CD4-positive, alpha-beta T cell treated with Interleukin-17A for 1 hour (primary cell): ENCODE measurements at places on chromosomes 4 and X.
A peak's percentile ranks its signal among the peaks of the same experiment; 100 is the strongest.

GRCh38 chrX:155766321-155766720 is 114.8 kb upstream of the VAMP7 start:
- DNase-seq: no peak

- no peak for DNase-seq
These were observed 166.6 kb downstream of the DKK2 start for GRCh38 chr4:106869551-106869950.

DNA sequence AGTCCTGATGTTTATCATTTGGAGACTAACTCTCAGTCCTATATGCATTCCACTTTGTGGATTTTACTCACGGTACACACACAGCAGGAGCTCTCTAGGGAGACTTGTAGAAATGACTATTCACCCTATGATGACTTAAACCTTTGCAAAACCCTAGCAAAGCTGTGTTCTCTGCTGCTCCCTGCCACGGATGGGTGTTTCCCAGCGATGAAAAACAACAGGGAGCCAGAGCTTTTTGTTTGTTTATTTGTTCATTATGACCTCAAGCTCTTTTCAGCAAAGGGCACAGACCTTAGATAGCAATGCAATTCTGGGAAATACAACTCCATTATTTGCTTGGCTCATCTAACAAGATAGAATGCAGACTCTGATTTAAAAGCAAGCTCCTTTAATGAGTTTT is 156.6 kb downstream of the GRIA3 start:
- no peak for DNase-seq

- DNase-seq: no peak
These were observed 234.0 kb upstream of the VCX3A start for GRCh38 chrX:6768881-6769280.

- DNase-seq: no peak
These were observed 254.0 kb downstream of the SNCA start for GRCh38 chr4:89582756-89583505.

- no peak for DNase-seq
These were observed 158.4 kb downstream of the DCLK2 start for GRCh38 chr4:150236626-150237025.

DNA sequence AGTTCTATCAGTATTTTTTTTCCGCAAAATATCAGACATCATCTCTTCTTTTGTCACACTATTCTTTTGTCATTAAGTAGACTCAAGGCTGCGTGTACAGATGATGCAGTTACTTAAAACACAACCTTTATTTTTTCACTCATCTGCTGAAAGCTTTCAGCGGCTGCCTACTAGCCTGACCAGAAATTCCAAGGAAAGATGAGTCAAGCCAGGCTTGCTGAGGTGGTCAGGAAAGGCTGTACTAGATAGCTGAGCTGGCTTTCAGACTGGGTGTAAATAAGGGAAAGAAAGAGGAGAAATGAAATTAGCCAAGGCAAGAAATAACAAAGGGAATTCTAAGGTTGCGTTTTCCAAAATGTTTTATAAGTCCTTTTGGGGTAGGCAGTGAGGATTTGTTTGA is 17.9 kb downstream of the STK26 start:
- DNase-seq: no peak

DNA sequence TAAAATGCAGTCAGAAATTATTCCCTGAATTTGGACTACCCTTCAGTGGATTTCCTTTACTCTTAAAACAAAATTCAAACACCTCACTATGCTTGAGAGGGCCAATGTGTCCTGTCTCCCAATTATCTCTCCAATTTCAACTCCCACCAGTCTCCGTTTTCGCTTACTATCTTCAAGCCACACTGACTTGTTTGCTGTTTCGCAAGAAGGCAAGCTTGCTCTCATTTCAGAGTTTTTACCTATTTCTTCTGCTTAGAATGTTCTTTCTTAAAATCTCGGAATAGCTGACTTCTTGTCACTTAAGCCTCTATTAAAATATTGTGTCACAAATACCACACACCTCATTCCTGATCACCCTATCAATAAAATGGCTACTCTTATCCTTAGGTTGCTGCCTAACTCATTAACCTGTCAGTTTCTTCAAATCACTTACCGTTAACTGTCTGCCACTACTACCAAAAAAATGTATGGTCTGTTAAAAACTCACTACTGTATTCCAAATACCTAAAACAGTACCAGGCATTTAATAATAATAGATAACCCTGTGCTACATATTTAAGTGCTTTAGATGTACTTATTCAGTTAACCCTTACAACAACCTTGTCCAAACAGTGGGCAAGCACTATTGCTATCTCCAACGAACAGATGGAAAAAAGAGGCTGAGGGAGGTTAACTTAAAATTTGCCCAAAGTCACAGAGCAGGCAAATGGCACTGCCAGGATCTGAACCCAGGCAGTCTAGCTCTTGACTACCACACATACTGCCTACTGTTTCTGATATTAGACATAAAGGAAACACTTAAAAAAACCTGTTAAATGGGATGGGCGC is 2.9 kb downstream of the UBA6 start:
- no peak for DNase-seq

DNA sequence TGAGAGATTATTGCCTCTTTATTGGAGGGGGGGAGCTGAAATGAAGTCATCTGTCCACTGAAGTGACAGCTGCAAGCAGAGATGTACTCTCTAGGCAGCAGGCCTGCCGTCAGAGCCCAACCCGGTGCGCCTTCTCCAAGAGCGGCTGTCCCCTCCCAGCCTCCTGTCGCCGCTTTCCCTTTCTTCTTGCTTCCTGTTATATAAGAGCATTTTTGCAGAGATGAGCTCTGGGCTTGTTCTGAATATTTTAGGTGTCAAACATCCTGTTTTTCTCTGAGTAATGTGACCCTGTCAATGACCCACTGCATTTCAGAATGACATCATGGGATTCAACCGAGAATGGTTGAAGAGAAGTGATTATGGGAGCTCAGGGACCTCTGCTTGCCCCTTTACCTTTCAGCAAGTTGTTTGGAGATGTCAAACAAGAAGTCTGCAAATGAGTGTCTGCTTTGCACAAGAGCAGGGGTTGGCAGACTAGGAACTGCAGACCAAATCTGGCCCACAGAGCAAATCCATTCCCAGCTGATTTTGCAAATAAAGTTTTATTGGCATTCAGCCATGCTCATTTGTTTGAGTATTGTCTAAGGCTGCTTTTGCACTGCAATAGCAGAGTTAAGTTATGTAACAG is 79.9 kb downstream of the SLC9A6 start:
- peak; percentile 45 for DNase-seq

DNA sequence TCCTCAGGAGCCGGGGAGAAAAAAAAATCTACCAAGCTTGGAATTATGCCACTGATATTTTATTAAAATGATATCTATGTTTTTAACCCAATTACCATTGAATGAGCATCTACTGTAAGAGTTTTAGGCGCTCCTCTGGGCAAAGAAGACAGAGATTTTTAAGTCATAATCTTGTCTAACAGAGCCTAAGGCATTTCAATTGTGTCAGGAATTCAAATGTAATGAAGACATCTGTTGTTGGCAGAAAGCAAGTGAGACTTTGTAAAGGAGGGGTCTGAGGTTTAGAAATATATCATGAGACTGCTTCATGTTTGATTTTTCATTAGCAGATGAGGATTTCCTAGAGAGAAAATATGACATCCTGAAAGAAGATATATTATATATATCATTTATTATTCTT is 1158.1 kb downstream of the FSTL5 start:
- no peak for DNase-seq

GRCh38 chr4:37317104-37317643 is 72.6 kb downstream of the NWD2 start:
- no peak for DNase-seq

GRCh38 chr4:41428601-41429279 is 109.2 kb upstream of the LIMCH1 start:
- DNase-seq: no peak

DNA sequence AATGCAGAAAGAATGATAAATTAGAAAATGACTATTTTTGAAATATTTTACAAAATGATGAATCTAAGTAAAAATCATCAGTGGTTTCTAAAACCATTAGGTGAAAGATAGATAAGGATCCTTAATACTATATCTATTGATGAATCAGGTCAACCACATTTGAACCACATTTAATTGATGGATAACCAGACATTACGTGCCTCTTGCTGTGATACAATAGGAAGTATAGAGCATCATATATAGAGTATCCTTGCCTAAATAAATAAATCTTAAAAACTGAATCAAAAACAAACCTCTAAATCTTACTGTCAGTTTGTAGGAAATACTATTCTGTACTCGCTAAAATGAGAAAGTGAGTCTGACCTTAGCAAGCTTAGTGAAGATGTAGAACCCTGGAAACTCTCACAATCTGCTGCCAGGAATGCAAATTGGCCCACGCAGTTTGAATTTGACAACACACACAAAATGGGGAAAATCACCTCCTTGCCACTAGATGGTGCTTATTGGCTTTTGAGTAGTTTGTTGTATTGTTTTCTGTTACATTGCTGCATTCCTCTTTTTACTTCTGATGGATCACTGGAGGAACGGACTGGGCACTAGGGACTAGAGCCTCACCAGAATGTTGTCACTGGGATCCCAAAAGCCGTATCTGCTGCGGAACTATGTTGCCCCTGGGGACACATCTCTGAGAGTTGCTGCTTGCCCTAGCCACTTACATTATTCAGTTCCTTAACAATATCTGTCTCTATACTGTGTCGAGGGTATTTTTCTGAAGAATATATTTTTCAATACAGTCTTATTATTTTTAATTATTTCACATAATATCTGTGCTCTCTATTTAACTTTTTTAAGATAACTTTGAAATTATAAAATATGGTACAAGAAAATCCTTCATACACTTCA is 25.4 kb upstream of the SLAIN2 start:
- DNase-seq: peak; percentile 60

DNA sequence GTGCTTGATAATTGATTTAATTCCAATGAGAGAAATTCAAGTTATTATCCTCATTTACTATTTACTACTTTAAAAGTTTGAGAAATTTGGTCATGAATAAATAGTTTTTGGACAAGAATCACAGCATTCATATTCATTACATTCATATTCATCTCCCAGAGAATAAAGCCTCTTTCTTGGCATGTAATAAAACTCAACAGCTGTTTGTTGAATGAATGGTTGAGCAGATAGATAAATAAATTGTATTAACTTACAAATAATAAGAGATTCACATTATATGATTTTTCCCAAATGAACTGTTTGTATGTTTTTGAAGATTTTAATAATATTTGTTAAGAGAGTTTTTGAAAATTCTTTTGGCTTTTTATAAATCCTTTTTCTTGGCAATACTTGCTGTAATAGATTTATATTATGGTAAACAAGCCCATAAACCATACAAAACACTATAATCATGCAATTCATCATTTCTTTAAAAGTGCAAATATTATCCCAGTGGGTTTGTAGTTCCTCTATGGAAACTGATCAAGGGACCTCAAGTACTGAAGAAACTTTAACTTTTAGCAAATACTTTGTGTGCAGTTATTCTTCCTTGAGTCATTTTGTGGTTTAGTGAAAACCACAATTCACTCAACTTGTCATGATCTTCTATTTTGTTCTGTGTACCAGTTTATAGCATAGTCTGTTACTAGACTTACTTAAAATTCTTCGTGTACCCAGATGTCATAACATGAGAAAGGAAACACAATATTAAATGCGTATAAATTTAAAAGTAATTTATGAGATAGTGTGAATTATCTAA is 371.8 kb downstream of the ADGRL3 start:
- no peak for DNase-seq

DNA sequence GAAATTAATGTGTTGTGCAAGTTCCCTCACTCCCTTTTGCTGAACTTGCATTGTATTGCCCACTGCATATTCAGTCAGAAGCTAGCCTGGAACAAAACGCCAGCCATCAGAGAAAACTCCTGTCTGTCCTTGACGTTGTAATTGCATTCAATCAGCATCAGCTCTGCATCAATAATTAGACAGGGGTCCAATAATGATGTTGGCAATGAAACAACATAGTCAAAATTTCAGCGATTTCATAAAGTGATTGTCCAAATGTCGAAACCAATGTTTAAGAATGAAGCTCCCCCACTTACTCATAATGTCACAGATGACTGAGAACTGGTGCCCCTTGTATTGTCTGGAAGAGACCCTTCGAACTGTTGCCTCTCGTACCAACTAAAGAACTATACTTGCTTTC is 504.2 kb upstream of the TENM3 start:
- no peak for DNase-seq

DNA sequence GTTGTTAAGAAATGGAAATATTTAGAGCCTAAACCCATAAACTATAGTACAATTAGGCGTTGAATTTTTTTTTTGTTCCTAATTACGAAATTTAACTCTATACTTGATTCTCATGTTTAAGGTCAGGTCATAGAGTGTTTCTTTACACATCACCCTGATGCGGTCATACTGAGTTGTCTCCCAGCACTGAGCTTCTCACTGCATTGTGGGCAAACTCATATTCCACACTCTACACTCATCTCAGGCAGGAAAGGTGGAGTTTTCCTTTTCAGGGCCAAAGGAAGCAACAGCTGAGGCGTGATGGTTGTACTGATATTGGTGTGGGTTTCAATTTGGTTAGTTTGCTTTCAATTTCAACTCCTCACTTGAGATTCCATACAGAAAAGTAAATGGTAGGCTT is 75.4 kb downstream of the FAT4 start:
- no peak for DNase-seq

GRCh38 chr4:105067431-105067830 is 79.2 kb upstream of the TET2 start:
- DNase-seq: no peak

- DNase-seq: no peak
These were observed 224.9 kb upstream of the FAT1 start for GRCh38 chr4:186948361-186949242.

- no peak for DNase-seq
These were observed 386.1 kb upstream of the CNKSR2 start for GRCh38 chrX:20988118-20988517.
